ENCODE measurements at places on chromosomes 6 and 20.
A peak's percentile ranks its signal among the peaks of the same experiment; 100 is the strongest.

- DNase-seq: no peak
These were observed 457.7 kb downstream of the LMBRD1 start for GRCh38 chr6:69339163-69339550.

DNA sequence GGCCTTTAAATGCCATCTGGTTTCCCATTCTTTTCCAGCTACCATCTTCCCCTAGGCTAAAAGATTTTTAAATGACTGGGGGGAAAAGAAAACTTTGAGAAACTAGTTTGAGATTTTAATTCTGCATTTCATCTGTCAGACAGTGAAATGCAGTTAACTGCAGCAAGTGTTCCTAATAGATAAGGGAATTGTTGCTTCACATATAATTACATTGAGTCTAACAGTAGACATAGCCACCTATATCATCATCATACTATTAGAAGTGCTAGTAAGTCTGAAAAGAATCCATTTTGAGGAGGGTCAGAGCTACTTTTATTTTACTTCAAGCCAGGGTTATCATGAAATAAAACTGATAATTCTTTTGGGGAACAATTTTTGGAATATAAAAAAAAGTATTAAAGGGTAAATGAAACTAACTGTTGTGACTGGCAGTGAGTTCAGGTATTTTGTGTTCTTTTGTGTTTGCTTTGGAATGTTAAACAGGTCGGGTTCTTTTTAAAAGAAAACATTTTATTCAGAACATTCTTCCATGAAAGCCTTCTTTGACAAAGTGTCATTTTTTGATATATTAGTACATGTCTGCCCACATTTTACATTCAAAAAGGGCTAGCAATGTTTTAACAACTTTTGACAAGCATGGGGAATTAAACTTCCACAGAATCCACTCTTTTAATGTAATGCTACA lies 170.1 kb downstream of the HS3ST5 start:
- DNase-seq: no peak

- DNase-seq: no peak
These were observed 20.5 kb downstream of the PTCHD4 start for GRCh38 chr6:48090546-48090945.

- no peak for DNase-seq
These were observed 60.5 kb downstream of the PREX1 start for GRCh38 chr20:48766961-48767960.

GRCh38 chr20:17327185-17328148 lies 100.6 kb downstream of the PCSK2 start:
- no peak for DNase-seq

DNA sequence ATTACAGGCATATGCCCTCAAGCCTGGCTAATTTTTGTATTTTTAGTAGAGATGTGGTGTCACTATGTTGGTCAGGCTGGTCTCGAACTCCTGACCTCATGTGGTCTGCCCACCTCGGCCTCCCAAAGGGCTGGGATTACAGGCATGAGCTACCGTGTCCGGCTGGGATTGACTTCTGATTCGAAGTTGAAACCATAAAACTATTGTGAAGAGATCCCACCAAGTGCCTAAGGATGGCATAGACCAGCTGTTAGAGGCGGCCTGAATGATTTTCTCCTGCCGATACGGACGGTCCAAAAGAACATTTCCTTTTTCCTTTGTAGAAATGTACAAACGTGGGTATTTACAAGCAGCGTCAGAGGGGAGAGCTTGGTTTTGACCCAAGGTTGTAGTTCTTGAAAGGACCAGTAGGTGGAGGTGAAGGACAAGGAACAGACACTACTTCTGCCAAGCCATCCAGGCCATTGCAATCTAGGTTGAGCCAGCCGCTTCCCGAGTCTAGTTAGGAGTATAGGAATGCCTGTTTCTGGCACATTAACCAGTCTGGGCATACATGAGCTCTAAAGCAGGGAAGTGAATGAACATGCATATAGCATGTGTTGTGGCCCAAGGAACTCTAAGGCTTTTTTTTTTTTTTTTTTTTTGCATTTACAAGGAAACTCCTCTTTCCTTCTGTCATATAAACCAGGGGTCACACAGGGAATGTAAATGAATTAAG lies 29.0 kb downstream of the MOCS3 start:
- DNase-seq: peak; percentile 17

- DNase-seq: no peak
These were observed 32.0 kb downstream of the POM121L2 start for GRCh38 chr6:27280064-27280539.

- no peak for DNase-seq
These were observed 12.2 kb downstream of the TPD52L1 start for GRCh38 chr6:125165776-125166175.

DNA sequence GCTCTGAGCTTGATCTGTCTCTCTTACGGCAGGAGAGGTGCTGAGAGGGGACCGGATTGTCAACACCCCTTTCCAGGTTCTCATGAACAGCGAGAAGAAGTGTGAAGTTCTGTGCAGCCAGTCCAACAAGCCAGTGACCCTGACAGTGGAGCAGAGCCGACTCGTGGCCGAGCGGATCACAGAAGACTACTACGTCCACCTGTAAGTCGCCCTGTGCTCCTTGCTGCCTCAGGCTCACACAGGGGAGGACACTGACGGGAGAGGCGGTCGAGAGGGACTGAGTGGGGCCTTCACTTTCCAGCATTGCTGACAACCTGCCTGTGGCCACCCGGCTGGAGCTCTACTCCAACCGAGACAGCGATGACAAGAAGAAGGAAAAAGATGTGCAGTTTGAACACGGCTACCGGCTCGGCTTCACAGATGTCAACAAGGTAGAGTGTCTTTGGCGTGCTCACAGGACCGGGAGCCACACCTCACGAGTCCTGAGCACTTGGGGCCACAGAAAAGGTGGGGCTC lies 32.0 kb downstream of the TM9SF4 start:
- no peak for DNase-seq

DNA sequence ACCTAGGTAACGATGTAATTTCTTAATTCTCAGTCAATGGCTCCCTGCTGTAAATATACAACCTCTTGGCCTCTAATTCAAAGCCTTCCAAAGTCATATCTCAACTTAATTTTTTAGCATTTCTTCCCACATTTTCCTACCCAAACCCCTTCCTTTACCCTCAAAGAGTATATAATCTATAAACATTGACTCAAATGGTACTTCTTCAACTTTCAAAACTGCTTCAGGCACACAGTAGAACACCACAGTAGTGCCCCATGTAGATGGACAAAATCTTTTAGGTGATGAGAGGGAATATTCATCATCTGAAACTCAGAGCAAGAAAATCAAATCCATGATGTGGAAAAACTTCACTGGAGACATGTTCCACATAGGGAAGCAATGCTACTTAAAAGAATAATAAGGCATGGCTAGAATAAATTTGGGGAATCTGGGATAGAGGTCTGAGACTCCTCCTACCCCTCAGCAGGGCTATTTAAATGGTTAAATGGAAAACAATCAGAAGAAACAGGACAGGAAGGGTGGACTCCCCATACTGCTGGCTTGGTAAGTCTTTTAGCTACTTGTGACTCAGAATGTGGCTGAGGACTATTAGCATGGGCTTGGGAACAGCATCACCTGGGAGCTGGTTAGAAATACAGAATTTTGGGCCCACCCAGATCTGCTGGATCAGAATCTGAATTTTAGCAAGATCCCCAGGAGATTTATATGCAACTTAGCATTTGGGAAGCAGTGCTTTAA lies 6.4 kb downstream of the SLC22A2 start:
- DNase-seq: no peak

DNA sequence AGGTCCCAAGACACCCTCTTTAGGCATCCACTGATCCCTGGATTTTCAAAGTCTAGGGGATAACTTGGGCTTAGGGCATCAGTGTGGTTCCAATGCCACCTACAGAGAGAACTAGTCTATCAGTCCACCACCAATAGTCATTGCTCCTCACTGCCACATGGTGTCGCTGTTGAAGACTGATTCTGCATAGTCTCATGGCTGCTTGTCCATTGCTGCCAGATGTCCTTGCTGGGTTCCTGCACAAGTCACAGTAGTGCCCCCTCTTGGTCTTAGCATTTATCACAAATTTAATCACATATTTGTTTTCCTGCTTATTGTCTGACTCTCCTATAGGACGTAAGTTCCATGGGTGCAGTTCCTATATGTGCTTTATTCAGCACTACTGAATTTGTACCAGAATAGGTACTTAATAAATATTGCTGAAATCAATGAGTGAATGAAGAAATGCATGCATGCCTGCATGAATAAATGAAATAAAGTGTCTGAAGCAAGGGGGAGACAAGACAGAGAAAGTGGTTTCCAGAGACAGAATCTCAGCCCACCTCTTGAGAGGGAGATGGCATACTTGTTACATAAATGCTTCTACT lies 45.9 kb upstream of the RALY start:
- no peak for DNase-seq

DNA sequence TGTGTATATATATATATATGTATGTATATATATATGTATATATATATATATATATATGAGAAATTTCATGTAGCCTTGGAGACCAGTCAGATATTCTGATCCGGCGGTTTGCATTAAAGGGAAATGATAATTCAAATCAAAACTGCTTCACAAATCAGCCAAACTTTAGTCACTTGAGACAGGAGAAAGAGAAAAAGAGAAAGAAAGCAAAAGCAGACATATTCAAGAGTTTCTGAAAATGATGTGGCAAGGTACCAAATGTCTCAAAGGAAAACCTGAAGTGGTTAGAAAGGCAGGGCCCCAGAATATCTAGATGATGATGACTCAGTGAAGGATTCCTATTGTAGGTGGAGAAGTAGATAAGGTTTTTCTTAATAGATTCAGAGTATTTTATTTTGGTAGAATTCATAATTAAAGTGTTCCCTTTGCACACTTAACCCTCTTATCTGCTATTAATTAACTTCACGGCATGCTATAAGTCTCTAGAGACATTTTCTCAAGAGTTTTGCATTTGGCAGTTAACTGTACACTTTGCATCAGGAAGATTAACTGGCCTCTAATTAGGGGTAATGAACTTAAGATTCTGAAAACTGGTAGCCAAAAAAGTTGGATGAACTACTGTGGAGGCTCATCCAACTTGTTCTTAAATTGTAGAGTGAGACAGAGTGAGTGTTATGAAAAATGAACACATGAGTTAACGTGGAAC lies 50.1 kb upstream of the ASF1A start:
- no peak for DNase-seq

DNA sequence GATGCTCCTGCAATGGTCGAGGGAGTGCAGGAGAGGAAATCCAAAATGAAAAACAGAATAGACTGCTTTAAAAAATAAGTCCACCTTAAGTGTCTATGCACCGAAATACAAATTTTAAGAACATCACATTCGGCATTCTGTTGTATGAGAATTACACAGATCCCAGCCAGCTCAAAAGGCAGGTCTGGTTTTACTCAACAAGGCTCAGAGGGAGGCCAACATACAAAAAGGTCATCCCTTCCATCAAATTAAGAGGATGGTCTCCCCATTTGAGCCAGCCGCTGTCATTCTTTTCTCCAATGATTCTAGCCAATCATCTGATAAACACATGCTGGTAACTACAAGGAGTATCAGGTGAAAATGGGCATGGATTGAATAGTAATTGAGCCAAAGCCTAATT lies 7.9 kb downstream of the ATXN1 start:
- no peak for DNase-seq

GRCh38 chr6:109087661-109088264 lies 6.9 kb downstream of the SESN1 start:
- no peak for DNase-seq

- DNase-seq: no peak
These were observed 20.8 kb downstream of the SRC start for GRCh38 chr20:37366743-37367142.

DNA sequence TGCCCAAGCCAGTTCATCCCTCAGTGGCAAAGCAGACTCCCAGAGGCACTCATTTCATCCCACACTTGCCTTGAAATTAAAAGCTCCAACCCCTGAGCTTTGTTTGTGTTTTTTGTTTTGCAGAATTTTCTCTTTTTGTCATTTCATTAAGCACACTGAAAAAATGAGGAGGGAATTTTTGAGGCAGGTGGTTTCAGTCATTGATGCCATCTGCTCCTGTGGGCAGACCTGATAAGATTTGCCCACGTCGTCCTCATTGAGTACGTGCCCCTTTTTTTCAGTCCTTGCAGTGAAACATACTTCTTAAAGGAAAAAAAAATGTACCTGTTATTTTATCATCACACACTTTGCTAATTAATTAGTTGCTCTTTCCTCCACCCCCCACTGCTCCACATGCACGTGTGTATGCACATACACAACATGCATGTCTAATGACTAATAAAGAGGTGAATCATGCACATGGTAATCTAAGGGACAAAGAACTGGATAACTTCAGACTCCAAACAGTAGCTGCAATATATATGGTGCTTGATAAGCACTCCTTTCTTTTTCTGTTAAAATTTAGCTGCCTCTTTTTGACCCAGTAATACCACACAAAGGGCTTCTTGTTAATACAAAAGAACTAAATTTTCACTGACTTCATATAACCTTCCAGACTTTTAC lies 102.1 kb upstream of the TMEM181 start:
- no peak for DNase-seq

DNA sequence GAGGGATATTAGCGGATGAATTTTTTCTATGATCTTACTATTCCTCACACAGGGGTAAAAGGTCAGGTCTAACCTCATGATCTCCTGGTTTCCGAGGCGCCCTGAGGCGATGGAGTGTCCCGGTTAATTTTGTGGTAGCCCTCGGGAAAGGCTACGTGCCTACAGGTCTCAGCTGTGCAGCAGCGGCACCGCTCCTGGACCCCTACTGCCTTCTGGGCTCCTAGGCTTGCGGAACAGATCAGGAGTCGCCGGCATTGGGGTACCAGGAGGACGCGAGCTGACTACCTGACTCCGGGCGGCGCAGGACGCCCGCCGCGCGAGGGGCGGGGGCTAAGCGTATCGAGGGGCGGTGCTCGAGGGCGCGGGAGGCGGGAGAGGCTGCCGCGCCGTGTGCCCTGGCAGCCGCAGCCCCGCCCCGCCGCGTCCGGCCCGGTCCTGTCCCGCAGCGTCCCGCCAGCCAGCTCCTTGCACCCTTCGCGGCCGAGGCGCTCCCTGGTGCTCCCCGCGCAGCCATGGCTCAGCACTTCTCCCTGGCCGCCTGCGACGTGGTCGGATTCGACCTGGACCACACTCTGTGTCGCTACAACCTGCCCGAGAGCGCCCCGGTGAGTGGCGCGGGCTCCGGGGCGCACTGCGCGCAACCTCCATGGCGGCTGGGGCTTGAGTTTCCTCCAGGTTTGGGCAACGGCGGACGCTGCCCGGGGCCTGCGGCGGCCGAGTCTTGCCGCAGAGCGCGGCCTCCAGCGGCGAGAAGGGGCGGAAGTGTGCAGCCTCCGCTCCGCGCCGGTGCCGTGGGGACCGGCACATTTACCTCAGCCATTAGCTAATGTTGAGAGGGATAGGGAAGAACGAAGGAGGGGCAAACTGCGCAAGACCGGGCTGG lies at the start of gene NT5DC1:
TSS of gene NT5DC1 (plus strand) at position 435 of the 883 bp plus-strand sequence. CDS start at position 513, 78 bp downstream.
- peak; percentile 64 for DNase-seq

- DNase-seq: no peak
These were observed 476 bp downstream of the AAR2 start for GRCh38 chr20:36236786-36237121.

- DNase-seq: no peak
These were observed 38.1 kb downstream of the ECT2L start for GRCh38 chr6:138833816-138834539.

GRCh38 chr6:89830170-89830809 lies 610 bp downstream of the CASP8AP2 start:
- no peak for DNase-seq

DNA sequence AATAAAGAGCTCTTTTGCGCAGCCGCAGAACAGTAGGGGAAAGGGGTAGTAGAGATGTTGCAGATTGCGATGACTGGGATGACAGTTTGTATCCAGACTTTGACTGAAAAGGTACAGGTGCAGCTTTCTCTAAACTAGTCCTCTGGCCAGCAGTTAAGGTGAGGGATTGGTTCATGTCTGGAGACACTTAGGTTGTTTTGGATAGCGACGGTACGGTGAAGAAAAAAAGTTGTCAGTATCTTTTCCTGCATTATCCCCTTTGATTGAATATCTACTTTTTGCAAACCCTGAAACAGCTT lies 537 bp downstream of the PRR3 start:
- DNase-seq: no peak
